ENCODE measurements at places on chromosomes 3 and 15.
A peak's percentile ranks its signal among the peaks of the same experiment; 100 is the strongest.

- DNase-seq: no peak
Measured at GRCh38 chr3:149820183-149820582, 7.2 kb downstream of the RNF13 start.

DNA sequence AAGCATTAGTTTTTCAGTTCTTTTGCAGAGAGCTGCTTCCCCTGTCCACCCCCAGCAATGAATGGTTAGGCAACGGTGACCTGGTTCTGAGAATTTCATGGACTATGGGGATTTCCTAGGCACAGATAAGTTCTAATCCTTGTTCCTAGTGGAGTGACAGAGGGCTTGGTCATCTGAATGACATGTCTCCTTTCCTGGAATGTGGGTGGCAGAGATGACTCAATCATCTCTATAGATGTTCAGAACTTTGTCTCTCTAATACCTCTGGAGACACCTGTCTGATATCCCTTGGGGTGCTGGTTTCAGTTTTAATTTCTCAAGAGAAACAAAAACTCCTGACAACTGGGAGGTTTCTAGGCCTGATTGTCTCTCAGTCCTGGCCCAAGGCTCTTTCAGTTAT lies 10.4 kb downstream of the PLA2G4E start:
- no peak for DNase-seq

GRCh38 chr15:40893019-40893670 lies 1.1 kb upstream of the VPS18 start:
- no peak for DNase-seq

- DNase-seq: peak; percentile 8
Measured at GRCh38 chr3:18556503-18557135, 131.5 kb upstream of the SATB1 start.

GRCh38 chr15:73983211-73983727 lies 8.8 kb downstream of the STOML1 start:
- no peak for DNase-seq

- DNase-seq: no peak
Measured at GRCh38 chr3:51139616-51140015, 245.5 kb upstream of the MANF start.
